ENCODE measurements at places on chromosomes 12 and 14.
A peak's percentile ranks its signal among the peaks of the same experiment; 100 is the strongest.

- no peak for DNase-seq
Measured at GRCh38 chr14:88895116-88895515, 70.7 kb downstream of the TTC8 start.

GRCh38 chr14:23645812-23646647, 9.9 kb downstream of the DHRS2 start:
- DNase-seq, result no peak

GRCh38 chr14:56491299-56492285, 88.0 kb upstream of the TMEM260 start:
- DNase-seq, result peak; percentile 63

DNA sequence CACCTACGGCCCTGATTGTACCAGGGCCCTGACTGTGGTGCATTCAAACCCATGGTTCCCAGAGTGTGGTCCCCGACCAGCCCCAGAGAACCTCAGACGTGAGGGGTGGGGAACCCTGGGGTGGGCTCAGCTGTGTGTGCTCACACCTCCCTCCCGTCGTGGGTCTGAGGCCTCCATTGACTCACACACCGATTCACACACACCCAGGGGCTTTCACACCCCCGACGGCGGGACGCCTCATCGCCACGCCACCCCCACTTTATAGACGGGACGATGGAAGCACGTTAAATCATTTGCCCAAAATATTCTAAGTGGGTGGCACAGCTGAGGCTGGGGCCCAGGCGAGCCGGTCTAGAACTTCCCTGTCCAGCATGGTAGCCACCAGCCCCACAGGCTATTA, 3.4 kb upstream of the FBRSL1 start:
- DNase-seq, result no peak

- DNase-seq, result no peak
Measured at GRCh38 chr14:101320396-101320795, 240.9 kb upstream of the DIO3 start.

GRCh38 chr14:25477316-25478098, 427.6 kb upstream of the STXBP6 start:
- DNase-seq, result no peak

DNA sequence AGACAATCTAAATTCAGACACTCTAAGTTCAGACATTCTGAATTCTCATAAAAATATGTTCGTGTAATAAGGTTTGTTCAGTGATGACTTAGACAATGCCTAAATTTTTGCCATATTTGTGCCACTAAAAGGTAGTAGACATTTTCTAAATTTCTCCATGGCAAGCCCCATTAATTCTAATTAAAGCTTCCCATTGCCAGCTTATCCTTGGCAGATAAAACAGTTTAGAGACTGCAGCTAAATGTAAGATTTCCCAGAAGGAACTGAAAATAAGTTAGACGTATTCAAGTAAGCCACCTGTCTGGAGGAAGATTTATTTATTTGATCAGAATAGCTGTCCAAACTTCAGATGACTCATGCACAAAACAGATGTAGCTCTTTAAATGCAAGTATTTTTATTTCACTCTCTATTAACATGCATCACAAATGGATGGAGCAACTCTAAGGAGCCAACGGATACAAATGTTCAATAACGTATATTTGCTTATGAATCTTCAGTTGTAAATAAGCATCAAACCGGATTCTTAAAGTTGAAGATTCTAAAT, 130.4 kb downstream of the SLC2A13 start:
- DNase-seq, result no peak

DNA sequence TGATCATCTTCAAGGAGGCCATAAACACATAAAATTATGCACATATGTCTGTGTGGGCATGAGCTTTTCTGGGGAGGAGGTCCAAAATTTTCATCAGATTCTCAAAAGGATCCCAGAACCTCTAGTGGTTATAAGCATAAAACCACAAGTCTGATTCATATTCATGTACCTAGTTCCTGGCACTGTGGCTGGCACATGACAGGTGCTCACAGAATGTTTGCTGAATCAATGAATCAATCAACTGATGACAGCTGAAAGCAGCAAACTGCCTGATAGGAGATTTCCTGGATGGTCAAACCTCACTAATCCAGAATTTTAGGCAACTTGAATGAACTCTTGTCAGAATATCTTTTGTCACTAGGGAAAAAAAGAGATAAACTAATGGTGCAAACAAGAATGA, 13.5 kb upstream of the CMKLR1 start:
- no peak for DNase-seq

GRCh38 chr12:132621657-132622435, 3.3 kb downstream of the P2RX2 start:
- no peak for DNase-seq

GRCh38 chr12:40907115-40907527, 214.9 kb downstream of the CNTN1 start:
- DNase-seq, result no peak

- peak; percentile 32 for DNase-seq
Measured at GRCh38 chr12:24730489-24730896, 218.4 kb downstream of the BCAT1 start.

- no peak for DNase-seq
Measured at GRCh38 chr12:132253698-132254480, 75.5 kb downstream of the GALNT9 start.

GRCh38 chr14:51538973-51539372, 112.7 kb upstream of the FRMD6 start:
- no peak for DNase-seq

GRCh38 chr14:70567791-70568190, 32.7 kb downstream of the MED6 start:
- peak; percentile 14 for DNase-seq

- DNase-seq, result no peak
Measured at GRCh38 chr12:55745361-55746173, 2.6 kb downstream of the GDF11 start.

Data from B cell (primary cell).